ENCODE measurements at places on chromosomes 1 and 21. TPM values are rescaled to one million over a fixed set of nuclear protein-coding genes. Genes with fewer than 3 reads are reported as not detected.

Gene TMEM52
- total RNA-seq = 1.5 TPM

Gene FAM151A
- total RNA-seq = not detected

Gene SHE
- total RNA-seq = not detected

Gene XKR8
- total RNA-seq = 4.7 TPM

Gene DNAJC6
- total RNA-seq = 3.1 TPM

Gene HDGF
- 281 TPM for total RNA-seq

Gene S100A4
- total RNA-seq = 368 TPM

Gene TCHH
- total RNA-seq = not detected

Gene TNFRSF1B
- 98.1 TPM for total RNA-seq

Gene PRAMEF7
- total RNA-seq = not detected

Gene STUM
- total RNA-seq = not detected

Gene KRTAP21-2
- not detected for total RNA-seq

Gene TMIGD3
- not detected for total RNA-seq

Gene AADACL4
- total RNA-seq = not detected

Gene TTC22
- total RNA-seq = 1.4 TPM

Gene NR1I3
- total RNA-seq = not detected

Gene ANGPTL3
- not detected for total RNA-seq

Gene ACTRT2
- not detected for total RNA-seq

Gene GNG4
- total RNA-seq = 0.70 TPM

Gene DENND2D
- total RNA-seq = 213 TPM

Gene PADI2
- total RNA-seq = 0.12 TPM

Gene VWA1
- total RNA-seq = 6.9 TPM

Gene C2CD4D
- 2.3 TPM for total RNA-seq

Gene MNDA
- not detected for total RNA-seq

Gene BEST4
- 1.8 TPM for total RNA-seq

Gene PKP1
- not detected for total RNA-seq

Measured in activated naive CD4-positive, alpha-beta T cell treated with anti-CD3 and anti-CD28 coated beads, Interleukin-2, amount 50 U/mL, for 72 hours (primary cell).